NCI-H1417 treated with DMSO at 0.1 percent for 48 hours (cell line): ENCODE measurements at places on chromosomes 16 and 17.

- DNase-seq, result no peak
These were observed 27.9 kb upstream of the C16orf95 start for GRCh38 chr16:87344931-87345631.

- DNase-seq, result no peak
These were observed 199.0 kb downstream of the MSI2 start for GRCh38 chr17:57455063-57455914.

GRCh38 chr16:22007509-22008214 lies at the start of gene MOSMO:
TSS of gene MOSMO (plus strand) at chr16:22008111. CDS start at chr16:22008302, 191 bp downstream.
- no peak for DNase-seq

- no peak for DNase-seq
These were observed 8.5 kb downstream of the NAGPA start for GRCh38 chr16:5025171-5025632.

- no peak for DNase-seq
These were observed 55.0 kb upstream of the ZNF469 start for GRCh38 chr16:88327561-88328312.

DNA sequence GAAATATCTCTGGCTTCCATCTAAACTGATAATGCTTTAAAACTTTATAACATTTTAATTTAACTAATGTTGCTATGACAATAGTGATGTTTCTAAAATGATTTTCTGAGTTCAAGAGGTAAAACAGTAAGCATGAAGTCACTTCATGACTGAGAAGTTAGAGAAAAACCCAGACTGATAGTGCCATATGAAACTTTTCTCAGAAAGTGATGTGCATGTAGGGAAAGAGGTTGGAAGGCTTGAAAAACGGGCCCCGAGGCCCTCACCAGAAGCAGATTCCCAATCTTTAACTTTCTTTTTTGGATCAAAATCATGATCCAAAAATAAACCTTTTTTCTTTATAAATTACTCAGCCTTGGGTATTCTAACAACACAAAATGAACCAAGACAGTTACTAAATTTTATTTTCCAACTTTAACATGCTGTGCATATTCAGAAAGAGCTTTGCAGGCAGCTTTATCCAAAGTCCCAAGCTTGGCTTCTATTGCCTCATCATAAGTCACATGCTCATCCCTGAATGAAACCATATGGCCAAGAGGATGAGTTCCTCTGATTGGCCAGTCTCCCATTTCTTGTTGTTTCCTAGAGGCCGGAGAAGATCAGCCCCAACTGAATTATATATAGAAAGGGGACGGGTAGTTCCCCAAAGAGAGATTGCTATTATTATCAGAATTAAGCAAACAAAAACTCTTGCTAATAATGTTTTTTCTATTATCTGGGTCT lies 357.6 kb upstream of the SALL1 start:
- DNase-seq, result no peak

- no peak for DNase-seq
These were observed 38.0 kb downstream of the CA10 start for GRCh38 chr17:52120465-52120864.

GRCh38 chr16:84502581-84502980 lies 1.9 kb downstream of the MEAK7 start:
- DNase-seq, result no peak

DNA sequence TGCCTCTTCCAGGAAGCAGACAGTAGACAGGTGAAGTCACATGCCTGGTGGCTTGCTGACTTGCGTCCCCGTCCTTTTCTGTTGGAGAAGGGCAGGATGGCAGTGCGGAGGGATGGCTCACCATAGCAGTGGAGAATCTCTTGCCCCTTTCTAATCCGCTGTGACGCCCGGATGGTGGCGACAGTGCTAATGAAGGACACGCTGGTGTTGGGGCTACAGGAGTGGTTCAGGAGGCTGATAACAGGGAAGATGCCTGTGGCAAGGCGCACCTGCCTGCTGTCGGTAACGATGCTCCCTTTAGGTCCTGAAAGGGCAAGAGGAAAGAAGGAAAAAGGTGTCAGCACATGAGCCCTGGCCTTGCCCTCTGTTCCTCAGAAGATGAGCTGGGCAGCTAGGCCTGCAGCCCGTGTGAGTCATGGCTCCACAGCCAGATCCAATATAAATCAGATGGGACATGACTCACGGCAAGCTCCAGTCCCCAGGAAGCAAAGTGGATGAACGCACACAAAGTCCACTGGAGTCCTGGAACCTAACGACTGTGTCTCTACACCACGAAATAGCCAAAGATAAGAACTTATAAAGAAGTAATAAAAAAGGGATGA lies 25.5 kb downstream of the SERPINF1 start:
- DNase-seq, result no peak

DNA sequence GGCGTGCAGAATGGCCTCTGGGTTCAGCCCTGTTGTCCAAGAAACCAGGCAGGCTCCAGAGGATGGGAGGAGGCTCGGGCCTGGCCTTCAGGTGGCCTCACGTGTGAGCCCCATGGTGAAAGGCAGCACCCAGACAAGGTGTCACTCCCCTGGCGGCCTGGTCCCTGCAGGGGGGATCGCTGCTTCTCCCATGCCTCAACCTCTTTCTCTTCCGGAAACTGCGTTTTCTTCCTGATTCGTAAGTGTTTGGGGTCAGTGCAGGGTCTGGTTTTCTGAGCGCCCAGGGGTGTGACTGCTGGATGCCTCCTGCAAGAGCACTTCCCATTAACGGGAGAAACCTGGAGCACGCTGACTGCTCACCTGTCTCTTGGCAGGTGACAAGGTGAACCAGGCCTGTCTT lies 70.0 kb upstream of the CIBAR2 start:
- DNase-seq, result no peak

- no peak for DNase-seq
These were observed 13.8 kb upstream of the MMD start for GRCh38 chr17:55435408-55435807.

GRCh38 chr17:2195729-2196128 lies 107.9 kb downstream of the SMG6 start:
- DNase-seq, result no peak

DNA sequence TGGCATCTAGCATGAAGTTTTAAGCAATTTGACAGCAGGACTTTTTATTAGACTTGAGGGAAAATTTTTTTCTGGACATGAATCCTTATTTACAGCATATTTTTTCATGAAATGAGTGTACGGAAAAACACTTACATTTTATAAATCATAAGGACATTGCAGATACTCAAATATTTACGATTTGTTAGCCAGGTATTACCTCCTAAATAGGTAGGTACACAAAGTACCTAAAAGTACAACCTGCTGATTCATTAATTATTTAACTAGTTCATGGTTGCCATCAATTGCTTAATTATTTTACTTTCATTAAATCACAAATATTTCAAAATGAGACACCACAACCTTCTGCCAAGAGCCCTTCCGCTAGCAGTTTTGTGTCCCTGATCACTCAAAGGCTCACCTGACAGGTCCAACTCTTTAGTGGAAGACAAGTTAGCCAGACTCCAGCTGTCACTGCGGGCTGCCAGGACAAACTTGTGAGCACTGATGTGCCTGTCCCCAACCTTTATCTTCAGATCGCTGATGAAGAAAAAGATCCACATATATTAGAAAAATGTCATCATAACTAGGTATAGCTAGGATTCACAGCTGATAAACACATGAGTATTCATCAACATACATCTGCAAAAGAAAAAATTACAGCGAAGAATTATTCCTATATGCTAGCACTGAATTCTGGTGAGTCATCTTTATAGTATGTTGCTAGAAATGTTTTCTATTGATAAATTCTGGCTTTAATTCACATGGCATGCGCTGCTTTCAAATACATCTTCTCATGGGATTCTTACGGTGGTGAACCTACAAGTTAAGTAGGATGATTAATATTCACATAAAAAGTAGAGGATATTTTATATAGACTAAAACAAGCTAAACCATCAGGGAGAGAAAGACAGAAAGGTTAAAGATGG lies 28.2 kb downstream of the ANKFY1 start:
- DNase-seq, result no peak

DNA sequence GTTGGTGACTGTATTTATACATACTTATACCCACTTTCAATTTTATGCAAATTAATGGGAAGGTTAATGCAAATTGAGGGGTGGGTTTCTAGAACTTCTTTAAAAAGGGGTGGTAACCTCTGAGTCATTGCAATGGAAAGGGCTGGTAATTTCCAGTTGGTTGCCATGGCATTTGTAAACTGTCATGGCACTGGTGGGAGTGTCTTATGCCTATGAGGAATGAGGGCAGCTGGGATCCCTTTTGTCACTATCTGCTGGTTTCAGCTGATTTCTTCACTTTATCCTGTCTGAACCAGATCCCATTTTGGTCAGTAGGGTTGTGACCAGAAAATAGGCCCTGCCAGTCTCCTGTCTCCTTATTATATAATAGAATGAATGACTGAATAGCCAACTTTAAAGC lies 1006.7 kb upstream of the GOT2 start:
- no peak for DNase-seq

DNA sequence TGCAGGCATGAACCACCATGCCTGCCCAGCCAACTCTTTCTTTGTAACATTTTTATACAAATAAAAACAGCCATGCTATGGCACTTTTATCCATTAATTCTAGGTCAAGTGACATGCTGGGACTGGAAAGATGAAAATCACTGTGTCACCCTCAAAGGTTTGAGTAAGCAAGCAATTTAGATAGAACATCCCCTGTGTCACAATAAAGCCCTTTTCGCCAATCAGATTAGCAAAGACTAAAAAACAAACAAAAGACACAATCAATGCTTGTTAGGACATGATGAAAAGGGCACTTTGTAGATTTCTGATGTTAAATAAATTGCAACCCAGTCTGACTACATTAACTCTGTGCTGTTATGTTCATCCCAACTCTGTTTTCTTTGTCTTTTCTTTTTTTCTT lies 26.4 kb downstream of the CHP2 start:
- DNase-seq, result no peak

- no peak for DNase-seq
These were observed 94.0 kb downstream of the CACNG1 start for GRCh38 chr17:67138392-67138791.

- DNase-seq, result no peak
These were observed 44.9 kb upstream of the DNAJA2 start for GRCh38 chr16:47018223-47018891.

DNA sequence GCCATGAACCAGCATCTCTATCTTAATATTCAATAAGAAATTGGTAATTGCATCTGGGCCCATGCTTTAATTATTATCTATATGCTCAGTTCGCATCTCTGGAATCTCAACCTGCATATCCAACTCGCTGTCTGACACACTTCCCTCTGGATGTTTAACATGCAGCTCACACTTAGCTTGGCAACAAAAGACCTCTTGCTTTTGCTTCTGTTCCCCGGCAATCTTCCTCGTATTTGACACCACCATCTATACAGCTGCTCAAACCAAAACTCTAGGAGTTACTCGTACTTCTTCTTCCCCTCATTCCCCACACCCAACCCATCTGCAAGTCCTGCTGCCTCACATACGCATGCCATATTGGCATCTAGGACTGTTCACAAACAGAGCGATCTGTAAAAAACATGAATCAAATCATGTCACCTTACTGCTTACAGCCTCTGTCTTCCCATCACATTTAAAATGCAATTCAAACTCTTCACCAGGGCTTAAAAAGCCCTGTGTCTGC lies 300.6 kb downstream of the CEP112 start:
- DNase-seq, result no peak

DNA sequence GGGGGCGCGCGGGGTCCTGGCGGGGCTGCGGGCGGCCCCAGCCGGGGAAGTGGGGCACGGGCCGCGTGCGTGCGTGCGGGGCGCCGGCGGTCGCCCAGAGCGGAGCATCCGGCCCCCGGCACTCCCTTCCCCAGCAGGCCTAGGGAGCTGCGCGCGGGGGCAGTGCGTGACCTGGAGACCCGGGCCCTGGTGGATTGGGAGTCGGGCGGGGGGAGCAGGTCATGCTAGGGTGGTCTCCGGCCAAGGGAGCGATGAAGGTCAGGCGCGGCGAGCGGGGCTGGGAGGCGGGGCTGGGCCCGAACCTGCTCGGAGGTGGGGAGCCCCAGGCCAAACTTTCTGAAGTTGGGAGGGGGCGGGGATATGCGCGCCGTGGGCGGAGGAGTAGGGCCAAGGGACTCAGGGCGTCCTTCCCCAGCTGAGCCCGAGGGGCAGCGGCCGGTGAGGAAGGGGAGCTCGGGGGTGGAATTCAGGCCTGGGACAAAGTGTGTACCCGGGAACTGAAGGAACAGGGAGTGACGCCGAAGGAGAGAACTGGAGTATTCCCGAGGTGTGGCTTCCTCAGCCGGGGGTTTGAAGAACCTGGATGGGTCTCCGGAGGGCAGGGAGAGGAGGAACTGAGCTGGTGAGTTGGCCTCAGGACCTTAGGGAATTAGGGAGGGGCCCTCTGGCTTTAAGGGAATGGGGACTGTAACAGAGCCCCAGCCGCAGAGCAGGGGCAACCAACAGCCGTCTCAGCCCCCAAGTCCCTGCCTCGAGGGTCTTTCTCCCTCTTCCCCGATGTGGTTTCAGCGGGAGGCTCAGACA lies 589 bp downstream of the XYLT2 start:
- no peak for DNase-seq

DNA sequence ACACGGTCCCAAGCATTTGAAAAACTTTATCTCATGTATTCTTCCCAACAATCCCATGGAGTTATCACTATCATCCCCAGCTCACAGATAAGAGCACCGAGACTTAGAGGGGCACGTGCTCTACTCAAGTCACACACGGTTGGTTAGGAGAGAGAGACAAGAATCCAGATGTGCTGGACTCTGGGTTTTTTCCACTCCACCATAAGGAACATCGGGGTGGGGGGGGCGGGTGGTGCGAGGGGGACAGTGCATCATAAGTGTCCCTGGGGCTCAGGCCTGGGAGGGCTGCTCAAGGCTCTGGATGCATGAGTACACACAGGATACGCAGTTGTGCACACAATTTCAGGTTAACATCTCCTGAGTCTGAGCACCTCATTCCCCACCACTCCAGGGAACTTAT lies 7.4 kb downstream of the CDC42EP4 start:
- no peak for DNase-seq

DNA sequence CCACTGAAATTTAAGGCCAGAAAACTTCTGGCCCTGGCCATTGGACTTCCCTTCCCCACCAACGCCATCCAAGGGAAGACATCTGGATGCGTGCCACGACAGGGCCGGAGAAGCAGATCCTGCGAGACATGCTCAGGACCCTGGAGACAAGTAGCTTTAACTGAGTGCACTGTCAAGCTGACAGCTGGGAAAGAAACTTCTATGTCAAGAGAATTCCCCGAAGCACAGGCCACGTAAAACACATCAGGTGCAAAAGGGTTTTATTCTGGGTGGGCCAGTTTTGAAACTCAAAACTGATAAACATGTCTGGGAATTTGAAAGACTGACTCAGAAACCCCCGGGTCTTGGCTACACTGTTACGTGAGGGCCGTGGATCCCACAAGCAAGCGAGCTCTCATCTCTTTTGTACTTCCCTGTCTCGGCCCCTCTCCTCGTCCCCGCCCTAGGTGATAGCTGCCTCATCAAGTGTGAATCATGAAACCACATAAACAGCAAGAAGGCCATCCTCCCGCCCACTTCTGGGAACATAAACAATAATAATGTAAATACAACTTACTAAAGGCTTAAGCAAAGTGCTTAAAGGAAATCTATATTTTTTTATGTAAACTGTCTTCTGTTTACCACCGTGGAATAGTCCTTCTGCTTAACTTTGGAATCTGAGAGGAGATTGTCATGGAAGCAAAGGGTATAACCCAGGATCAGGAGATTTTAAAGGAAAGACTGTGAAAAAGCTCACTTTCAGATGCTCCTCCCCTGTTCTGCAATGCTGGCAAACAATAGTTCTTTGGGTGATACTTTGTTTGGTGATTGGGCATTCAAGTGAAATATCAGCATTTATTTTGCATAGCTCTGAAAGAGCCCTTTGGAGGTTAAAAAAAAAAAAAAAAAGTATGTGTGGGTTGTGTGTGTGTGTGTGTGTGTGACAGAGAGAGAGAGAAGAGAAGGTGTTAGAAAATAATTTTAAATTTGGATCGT lies 406.0 kb upstream of the MAF start:
- DNase-seq, result no peak
